ENCODE measurements at places on chromosomes 16 and 17.

DNA sequence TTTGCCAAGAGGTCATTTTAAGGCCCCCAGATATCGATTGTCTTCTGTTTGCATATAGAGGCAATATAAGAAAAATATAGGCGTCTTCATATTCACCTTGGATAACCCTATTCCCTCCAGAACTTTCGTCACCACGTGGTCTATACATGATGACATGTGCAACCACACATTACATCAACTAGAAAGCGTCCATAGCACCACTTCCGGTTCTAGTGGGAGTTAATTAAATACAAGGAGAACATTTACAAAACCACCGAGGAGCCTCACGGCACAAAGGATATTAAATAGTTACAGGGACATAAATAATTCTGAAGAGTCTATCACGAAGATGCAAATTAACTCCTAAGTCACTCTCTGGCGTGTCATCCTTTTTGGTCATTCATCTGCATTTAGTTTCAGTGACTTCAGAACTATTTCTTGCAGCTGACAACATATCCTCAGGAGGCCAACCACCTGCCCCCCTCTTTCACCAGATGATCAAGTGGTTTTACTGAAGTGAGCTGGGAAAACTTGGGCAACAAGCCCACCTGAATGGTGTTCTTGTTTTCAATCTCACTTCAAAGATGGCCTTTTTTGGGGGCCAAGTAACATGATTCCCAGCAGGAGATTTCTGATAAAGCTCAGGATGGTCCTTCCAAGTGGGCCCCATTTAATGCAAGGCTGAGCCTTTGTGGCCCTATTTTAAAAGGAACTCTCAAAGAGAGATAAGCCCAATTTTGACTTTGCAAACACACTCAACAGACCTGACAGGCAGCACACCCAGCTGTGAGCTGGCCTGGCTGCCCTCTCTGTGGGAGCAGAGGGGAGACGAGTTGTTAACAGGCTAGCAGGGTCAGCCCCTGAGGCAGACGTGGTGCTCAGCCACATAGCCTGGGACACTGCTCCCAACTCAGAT lies 15.3 kb downstream of the CMTM3 start:
- DNase-seq: no peak

- DNase-seq: no peak
Measured at GRCh38 chr17:2892305-2892971, 96.2 kb downstream of the RAP1GAP2 start.

DNA sequence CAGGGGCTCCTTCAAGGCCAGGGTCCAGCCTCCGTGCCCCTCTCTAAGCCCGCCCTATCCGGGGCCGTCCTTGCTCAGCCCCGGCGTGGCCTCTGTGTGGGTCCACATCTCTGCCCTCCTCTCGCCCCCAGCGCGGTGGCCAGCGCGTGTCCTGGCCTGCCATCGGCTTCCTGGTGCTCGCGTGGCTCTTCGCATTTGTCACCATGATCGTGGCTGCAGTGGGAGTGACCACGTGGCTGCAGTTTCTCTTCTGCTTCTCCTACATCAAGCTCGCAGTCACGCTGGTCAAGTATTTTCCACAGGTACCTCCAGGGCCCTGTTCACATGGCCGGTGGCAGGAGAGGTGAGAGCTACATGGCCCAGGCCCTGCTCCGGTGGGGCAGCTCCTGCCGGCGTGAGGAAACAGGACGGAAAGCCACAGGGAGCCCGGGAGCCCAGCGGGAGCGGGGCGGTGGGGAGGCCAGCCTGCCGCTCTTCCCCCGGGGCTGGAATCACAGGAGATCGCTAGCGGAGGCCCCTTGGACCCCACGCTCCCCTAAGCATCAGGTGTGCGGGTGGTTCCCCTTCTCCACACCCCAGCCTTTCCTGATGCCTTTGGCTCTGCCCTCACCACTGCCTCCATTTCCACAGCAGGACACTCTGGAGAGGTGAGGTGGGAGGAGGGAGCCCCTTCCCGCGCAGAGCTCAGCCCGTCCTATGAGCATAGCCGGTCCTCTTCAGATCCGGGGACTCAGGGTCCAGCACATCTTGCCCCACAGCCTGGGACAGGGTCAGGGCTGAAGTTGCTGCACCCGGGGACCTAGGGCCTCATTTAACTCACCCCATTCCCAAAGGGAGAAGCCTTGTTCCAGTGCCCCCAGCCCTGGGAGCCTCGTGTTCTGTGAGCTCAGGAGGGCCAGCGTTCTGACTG lies 10.2 kb downstream of the TAX1BP3 start:
- no peak for DNase-seq

DNA sequence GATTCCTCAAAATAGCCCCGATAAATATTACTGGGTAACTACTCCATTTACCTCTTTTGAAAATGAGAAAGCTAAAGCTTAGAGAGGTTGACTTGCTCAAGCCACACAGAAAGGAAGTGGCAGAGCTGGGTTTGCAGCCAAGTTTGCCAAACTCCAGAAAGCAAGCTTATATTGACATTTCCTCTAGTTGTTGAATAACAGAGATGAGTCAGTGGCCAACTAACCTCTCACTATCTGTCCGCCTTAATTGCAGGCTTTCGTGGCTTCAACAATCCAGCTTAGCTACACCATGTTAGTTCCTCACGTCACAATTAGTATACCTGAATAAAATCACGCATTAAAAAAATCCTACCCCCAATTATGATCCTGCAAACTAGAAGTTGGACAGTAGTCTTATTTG lies 151.7 kb downstream of the CNTNAP4 start:
- DNase-seq: no peak

- DNase-seq: no peak
Measured at GRCh38 chr16:778909-779527, 9.2 kb downstream of the RPUSD1 start.

- no peak for DNase-seq
Measured at GRCh38 chr17:8896641-8897635, 29.5 kb upstream of the PIK3R6 start.

GRCh38 chr16:68869492-68870088 lies 26.3 kb downstream of the TANGO6 start:
- DNase-seq: no peak

DNA sequence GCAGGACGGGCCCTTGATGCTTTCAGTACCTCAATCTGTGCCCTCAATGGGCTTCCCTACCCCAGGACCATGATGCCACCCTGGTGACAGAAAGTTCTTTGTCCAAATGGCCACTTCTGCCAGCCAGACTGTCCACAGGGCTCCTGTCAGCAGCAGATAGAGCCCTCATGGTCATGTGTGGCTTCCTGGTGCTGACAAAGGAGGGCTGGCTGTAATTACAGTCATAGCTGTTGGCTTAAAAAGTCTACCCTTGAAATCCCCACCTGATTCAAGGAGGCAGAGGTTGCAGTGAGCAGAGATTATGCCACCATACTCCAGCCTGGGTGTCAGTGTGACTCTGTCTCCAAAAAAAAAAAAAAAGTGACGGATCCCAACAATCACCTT lies 3.3 kb downstream of the TRPV2 start:
- DNase-seq: no peak

DNA sequence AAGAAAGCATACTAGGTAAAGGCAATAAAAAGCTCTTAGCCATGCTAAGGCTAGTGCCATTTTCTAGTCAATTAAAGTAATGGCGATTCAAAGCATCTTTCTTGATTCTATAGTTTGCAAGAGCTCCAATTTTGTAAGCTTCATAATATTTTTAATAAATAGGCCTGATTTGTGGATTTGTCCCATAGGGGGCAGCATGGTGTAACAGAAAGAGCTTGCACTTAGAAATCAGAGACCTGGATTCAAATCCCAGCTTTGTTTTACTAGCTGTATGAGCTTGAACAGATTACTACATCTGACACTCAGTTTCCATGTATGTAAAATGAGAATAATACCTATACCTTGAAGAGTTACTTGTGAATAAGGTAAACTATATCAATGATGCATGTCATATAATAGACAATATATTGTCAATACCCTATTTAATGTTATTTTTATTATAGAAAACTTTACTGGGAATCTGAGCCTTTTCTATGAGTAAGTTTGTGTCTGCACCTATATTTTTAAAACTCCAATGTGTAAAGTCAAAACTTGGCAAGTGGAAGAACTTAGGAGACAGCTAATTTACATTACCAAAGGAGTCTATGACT lies 93.6 kb upstream of the NOG start:
- no peak for DNase-seq

DNA sequence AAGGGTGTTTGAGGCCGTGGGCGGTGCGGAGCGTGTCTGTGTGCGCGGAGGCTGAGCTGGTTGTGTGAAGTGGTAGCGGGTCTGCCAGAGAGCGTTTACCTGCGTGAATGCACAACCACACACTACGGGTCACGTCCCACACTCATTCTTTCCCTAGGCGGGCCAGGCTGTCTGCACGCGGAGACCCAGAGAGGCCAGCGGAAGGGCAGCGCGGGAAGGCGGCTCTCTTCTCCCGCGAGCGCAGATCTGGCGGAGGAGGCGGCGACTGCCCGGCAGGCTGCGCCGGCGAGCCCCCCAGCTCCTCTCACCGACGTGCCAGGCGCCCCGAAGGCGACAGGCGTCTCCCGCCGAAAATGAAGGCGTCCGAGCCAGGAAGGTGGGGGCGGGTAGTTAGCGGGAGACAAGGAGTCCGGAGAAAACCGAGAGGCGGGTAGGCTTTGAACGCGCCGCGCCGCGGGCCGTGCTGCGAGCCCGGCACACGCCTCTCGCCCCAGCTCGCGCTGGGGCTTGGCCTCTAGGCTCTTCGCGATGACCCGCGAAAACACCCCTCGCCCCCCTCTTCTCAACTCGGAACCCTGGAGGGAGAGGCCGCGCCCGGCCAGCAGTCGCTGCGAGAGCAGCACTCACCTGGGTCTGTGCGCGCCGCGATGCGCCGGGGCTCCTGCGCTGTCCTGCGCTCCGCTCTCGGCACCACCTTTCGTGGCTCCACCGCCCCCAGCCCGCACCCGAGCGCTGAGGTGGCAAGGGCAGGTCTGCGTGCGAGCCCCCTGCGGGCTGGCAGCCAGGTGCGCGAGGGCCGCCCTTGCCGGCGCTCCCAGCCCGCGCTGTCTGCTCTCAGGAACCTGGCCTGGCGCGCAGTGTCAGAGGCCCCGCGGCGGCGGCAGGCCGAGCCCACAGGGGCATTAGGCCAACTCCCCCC lies 2.0 kb upstream of the FOXF1 start:
- DNase-seq: no peak

GRCh38 chr17:17481860-17482259 lies 5.1 kb downstream of the MED9 start:
- no peak for DNase-seq

Measured in NCI-H2227 treated with DMSO at 0.1 percent for 48 hours (cell line).